Prostate gland (tissue), 2 donors: ENCODE measurements at places on chromosomes 16 and 17. TPM values are rescaled to one million over a fixed set of nuclear protein-coding genes. Genes with fewer than 3 reads are reported as not detected.
A peak's percentile ranks its signal among the peaks of the same experiment; 100 is the strongest.

GRCh38 chr16:48491517-48491916 lies 106.3 kb upstream of the SIAH1 start:
- H3K4me3 ChIP-seq: no peak overlapping the region
- H3K27ac ChIP-seq: no peak overlapping the region
- no peaks in the 10 kb centered on the region for H3K27me3 ChIP-seq
- H3K4me1 ChIP-seq: no peaks in the 10 kb centered on the region
- H3K36me3 ChIP-seq: no peaks in the 10 kb centered on the region
- no peak for DNase-seq

GRCh38 chr16:8571061-8571596 lies 19.2 kb downstream of the TMEM114 start:
- H3K4me3 ChIP-seq: no peak overlapping the region
- no peak overlapping the region for H3K27ac ChIP-seq
- H3K27me3 ChIP-seq: no peaks in the 10 kb centered on the region
- no peak for DNase-seq

GRCh38 chr16:13435873-13436474 lies 484.0 kb upstream of the ERCC4 start:
- no peaks in the 10 kb centered on the region for H3K4me1 ChIP-seq
- no peaks in the 10 kb centered on the region for H3K36me3 ChIP-seq
- no peak for DNase-seq
- H3K27me3 ChIP-seq: no peaks in the 10 kb centered on the region

- no peak overlapping the region for H3K27ac ChIP-seq
- H3K4me3 ChIP-seq: no peak overlapping the region
- H3K36me3 ChIP-seq: no peaks in the 10 kb centered on the region
- H3K27me3 ChIP-seq: no peaks in the 10 kb centered on the region
Measured at GRCh38 chr17:49989518-49989880, 5.5 kb downstream of the DLX3 start.

DNA sequence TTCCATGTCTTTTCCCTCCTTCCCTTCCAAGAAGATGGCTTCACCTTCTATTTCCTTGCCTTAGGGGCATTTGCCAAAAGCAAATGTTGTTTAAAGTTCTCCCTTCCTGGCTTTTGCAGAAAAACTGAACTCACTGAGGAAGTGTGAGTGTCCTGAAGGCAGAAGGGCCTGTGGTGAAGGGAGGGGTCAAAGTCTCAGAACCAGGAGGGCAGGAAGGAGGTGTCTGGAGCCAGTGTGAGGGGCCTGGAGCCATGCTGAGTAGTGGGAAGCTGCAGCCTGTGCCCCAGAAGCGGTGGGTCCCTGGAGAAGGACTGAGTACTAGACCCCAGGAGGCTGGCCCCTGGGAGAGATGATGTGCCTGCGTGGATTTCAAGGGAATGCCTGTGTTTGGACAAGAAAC lies 23.8 kb upstream of the SUPT4H1 start:
- no peaks in the 10 kb centered on the region for H3K27me3 ChIP-seq
- no peak overlapping the region for H3K4me3 ChIP-seq
- no peaks in the 10 kb centered on the region for H3K36me3 ChIP-seq
- peaks cover 4% of the 10 kb centered on the region for H3K4me1 ChIP-seq
- no peak overlapping the region for H3K27ac ChIP-seq
- DNase-seq: no peak

DNA sequence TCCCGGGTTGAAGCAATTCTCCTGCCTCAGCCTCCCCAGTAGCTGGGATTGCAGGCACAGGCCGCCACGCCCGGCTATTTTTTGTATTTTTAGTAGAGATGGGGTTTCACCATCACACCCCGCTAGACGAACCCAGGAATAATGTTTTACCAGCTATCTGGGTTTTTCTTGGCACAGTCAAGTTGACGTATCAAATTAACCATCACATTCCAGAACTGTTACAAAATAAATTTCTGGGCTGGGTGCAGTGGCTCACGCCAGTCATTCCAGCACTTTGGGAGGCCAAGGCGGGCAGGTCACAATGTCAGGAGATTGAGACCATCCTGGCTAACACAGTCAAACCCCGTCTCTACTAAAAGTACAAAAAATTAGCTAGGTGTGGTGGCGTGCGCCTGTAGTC lies 501.2 kb downstream of the SHISA9 start:
- DNase-seq: no peak
- H3K27me3 ChIP-seq: no peaks in the 10 kb centered on the region
- H3K4me1 ChIP-seq: no peaks in the 10 kb centered on the region
- H3K27ac ChIP-seq: no peak overlapping the region
- H3K36me3 ChIP-seq: no peaks in the 10 kb centered on the region

GRCh38 chr16:51982715-51983680 lies 563.9 kb downstream of the TOX3 start:
- no peak overlapping the region for H3K27ac ChIP-seq
- H3K4me1 ChIP-seq: no peaks in the 10 kb centered on the region
- DNase-seq: peak; percentile 61
- no peak overlapping the region for H3K4me3 ChIP-seq
- H3K36me3 ChIP-seq: no peaks in the 10 kb centered on the region

- no peaks in the 10 kb centered on the region for H3K4me1 ChIP-seq
- H3K27me3 ChIP-seq: no peaks in the 10 kb centered on the region
- no peak for DNase-seq
- H3K4me3 ChIP-seq: no peak overlapping the region
- H3K27ac ChIP-seq: no peak overlapping the region
Measured at GRCh38 chr17:58174871-58175270, 8.1 kb downstream of the OR4D2 start.

- H3K4me3 ChIP-seq: no peak overlapping the region
- no peaks in the 10 kb centered on the region for H3K27me3 ChIP-seq
- no peak for DNase-seq
- no peak overlapping the region for H3K27ac ChIP-seq
- no peaks in the 10 kb centered on the region for H3K36me3 ChIP-seq
- peaks cover 2% of the 10 kb centered on the region for H3K4me1 ChIP-seq
Measured at GRCh38 chr16:27248036-27248435, 20.5 kb downstream of the NSMCE1 start.

- H3K27ac ChIP-seq: peak overlapping the region; percentile 73
- H3K4me3 ChIP-seq: peak overlapping the region; percentile 59
- H3K27me3 ChIP-seq: no peaks in the 10 kb centered on the region
- H3K4me1 ChIP-seq: peaks cover 4% of the 10 kb centered on the region
- peak; percentile 43 for DNase-seq
Measured at GRCh38 chr16:77211880-77212740, 12.9 kb downstream of the SYCE1L start.

- peaks cover 49% of the 10 kb centered on the region for H3K4me1 ChIP-seq
- peak; percentile 90 for DNase-seq
- H3K27ac ChIP-seq: peak overlapping the region; percentile 93
- no peak overlapping the region for H3K4me3 ChIP-seq
Measured at GRCh38 chr17:40069751-40070708, 7.3 kb downstream of the THRA start.

DNA sequence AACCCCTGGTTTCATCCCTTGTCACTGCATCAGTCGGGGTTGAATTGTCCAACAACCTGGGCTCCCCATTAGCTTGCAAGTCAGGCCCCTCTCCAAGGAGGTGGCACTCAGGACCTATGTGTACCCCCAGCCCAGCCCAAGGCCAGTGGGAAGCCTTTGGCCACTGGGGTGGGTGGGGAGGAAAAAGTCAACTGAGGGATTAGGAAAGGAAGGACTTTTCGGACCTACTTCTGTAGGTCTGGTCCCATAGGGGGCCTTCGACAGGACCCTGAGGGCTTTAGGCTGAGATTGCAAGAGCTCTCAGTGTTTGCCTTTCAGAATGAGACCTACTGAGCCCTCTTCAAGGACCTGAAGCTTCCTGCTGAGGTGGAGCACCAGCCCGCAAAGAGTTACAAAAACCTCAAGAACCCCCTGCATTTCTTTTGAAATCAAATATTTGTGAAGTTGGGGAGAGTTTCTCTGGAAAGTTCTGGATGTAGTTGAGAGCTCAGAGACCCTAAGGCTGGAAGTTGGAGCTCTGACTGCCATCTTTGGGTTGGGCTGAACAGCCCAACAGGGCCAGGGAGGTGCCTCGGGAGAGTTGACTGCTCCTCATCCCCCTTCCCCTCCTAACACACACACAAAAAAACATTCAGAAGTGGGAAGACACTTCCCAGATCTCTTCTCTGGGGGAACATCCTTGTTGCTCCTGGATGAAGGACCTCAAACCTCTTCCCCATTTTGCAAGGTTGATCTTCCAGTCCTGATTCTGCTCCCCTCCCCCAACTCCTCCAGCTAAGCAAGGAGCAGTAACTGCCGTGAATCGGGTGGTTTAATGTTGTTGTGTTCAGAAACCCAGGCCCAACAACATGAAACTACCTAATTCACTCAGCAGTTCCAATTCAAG lies 5.8 kb upstream of the HOXB9 start:
- H3K4me3 ChIP-seq: no peak overlapping the region
- no peak for DNase-seq
- no peaks in the 10 kb centered on the region for H3K4me1 ChIP-seq

DNA sequence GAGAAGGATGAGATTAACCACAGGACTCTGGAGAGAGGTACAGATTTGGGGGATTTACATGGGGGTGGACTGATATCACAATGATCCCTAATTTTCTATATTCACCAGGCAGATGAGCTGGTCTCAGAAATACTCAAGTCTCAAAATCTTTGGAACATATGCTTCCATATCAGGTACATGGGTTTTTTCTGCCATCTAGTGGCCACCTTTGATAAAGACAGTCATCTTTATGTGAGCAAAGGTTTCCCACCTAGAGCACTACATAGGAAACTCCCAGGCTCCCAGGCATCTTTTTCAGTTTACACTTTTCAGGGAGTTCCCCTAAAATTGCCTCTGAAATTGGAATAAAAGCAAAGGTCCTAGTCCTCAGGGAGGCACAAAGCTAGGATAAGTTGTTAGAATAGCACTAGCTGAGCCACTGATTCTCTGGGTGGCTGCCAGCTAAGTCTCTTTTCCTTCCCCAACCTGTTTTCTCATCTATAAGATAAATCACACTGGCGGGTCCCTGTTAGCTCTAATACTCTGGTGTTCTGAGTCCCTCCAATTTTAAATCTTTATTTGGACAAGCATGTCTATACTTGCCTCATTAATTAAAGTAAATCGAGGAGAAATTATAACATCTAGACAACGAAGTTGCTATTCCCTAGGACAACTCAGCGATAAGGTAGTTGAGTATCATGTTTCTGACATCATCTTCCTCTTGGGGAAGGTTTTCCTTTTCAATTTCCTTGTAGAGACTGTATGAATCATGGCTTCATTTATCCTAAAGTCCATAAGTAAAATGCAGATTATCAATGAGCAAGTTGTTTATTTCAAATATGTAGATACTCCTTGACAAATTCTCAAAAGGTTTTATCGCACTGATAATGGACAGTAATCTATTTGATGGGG lies 19.0 kb upstream of the MON1B start:
- peak; percentile 63 for DNase-seq
- no peaks in the 10 kb centered on the region for H3K4me1 ChIP-seq
- H3K27ac ChIP-seq: no peak overlapping the region
- H3K4me3 ChIP-seq: no peak overlapping the region

GRCh38 chr17:67891481-67892119 lies 66.3 kb downstream of the BPTF start:
- no peak overlapping the region for H3K27ac ChIP-seq
- no peak overlapping the region for H3K4me3 ChIP-seq
- no peaks in the 10 kb centered on the region for H3K4me1 ChIP-seq

DNA sequence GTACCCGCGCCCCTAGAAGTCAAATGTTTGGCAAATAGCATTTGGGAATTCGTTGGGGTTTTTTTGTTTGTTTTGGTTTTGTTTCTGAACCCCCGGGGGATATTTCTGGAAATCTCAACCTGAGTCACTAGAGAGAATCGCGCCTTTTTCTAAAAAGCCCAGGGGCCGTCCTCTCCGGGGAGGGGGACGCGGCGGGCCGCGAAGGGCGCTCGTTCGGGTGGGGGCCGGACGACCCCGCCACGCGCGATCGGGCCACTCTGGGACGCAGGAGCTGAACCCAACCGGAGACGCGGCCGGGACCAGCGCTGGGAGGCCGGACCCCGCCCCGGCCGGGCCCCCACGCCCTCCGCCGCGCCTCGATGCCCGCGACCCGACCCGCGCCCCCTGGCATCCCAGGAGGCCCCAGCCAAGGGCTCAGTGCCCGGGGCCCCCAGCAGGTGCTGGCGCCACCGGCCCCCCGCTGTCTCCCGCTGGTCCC lies 302 bp downstream of the LITAF start:
- H3K27me3 ChIP-seq: no peaks in the 10 kb centered on the region
- no peak for DNase-seq
- peak overlapping the region; percentile 99 for H3K27ac ChIP-seq
- H3K36me3 ChIP-seq: no peaks in the 10 kb centered on the region

DNA sequence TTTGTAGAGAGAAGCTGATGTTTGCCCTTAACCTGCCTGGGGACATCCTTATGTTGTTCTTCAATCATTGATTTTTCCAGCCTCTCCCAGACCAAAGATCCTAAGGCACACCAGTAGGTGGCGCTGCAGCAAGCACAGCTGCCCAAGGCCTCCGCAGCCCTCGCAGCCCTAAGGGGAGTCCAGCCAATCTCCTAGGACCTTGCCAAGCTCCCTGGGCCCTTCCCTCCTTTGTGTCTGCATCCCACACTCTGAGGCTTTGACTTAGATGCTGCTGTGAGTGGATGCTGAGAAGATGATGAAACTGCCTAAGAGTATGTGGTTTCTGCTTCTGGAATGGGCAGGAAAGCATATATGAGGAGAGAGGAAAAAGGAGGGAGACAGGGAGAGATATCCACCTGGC lies 47.1 kb downstream of the SPACA3 start:
- H3K4me1 ChIP-seq: no peaks in the 10 kb centered on the region
- no peak overlapping the region for H3K27ac ChIP-seq
- no peak for DNase-seq
- H3K27me3 ChIP-seq: no peaks in the 10 kb centered on the region

- H3K4me3 ChIP-seq: no peak overlapping the region
- no peaks in the 10 kb centered on the region for H3K36me3 ChIP-seq
- no peak for DNase-seq
- no peaks in the 10 kb centered on the region for H3K4me1 ChIP-seq
Measured at GRCh38 chr16:62249069-62249468, 212.8 kb upstream of the CDH8 start.

DNA sequence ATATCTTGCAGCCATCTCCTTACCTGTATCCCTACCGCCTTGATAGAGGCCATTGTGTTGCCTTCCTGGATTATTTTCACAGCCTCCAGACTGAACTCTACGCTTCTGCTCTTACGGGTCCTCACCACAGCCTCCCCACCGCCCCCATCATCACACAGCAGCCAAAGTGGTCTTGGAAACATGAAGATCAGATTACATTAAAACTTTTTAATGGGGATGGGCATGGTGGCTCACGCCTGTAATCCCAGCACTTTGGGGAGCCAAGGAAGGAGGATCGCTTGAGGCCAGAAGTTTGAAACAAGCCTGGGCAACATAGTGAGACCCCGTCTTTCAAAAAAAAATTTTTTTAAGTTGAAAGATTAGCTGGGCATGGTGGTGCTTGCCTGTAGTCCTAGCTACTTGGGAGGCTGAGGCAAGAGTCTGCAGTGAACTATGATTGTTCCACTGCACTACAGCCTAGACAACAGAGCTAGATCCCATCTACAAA lies 150.5 kb downstream of the NPIPB5 start:
- H3K27me3 ChIP-seq: no peaks in the 10 kb centered on the region
- no peaks in the 10 kb centered on the region for H3K4me1 ChIP-seq
- H3K36me3 ChIP-seq: no peaks in the 10 kb centered on the region
- no peak for DNase-seq
- no peak overlapping the region for H3K4me3 ChIP-seq

- H3K27me3 ChIP-seq: no peaks in the 10 kb centered on the region
- no peaks in the 10 kb centered on the region for H3K36me3 ChIP-seq
- H3K4me1 ChIP-seq: no peaks in the 10 kb centered on the region
- no peak for DNase-seq
- H3K4me3 ChIP-seq: no peak overlapping the region
- no peak overlapping the region for H3K27ac ChIP-seq
Measured at GRCh38 chr17:42174126-42174783, 6.7 kb downstream of the KCNH4 start.

The AANAT gene
- not detected for total RNA-seq

The ASGR2 gene
- 0.41 TPM for total RNA-seq

The ATAD5 gene
- total RNA-seq: 3.1 TPM

The ASPHD1 gene
- 5.1 TPM for total RNA-seq

The CRISPLD2 gene
- total RNA-seq: 226 TPM

The DRC3 gene
- total RNA-seq: 10.0 TPM
